H1 (cell line): ENCODE measurements at places on chromosomes 12 and 14. TPM values are rescaled to one million over a fixed set of nuclear protein-coding genes. Genes with fewer than 3 reads are reported as not detected.

PDZRN4 gene
- not detected in 2 replicates for total RNA-seq

- DNase-seq, result no peak
Observed at GRCh38 chr12:67650388-67651131, 2.0 kb downstream of the DYRK2 start.

DNA sequence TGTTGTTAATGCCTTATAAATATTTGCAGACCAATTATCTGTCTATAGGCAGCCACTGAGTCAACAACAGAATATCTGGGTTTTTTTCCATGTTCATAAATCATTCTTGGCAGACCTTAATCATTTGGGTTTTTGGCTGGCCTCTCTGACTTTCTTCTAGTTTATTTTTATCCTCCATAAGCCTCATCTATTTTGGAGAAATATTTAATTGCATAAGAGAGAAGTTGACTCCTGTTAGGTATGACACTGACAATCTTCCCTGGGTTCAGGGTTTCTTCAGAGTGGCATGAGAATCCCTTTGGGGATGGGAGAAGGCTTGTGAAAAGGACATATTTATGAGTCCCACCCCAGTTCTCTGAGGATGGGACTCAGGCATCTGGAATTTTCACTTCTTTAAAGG is 299.8 kb downstream of the NRXN3 start:
- no peak for DNase-seq

GRCh38 chr12:51077930-51078329 is 5.5 kb downstream of the CSRNP2 start:
- no peak for DNase-seq

- no peak for DNase-seq
Observed at GRCh38 chr12:13116259-13116658, 12.8 kb upstream of the GSG1 start.

- DNase-seq, result no peak
Observed at GRCh38 chr14:101789222-101789621, 27.7 kb downstream of the PPP2R5C start.

DNA sequence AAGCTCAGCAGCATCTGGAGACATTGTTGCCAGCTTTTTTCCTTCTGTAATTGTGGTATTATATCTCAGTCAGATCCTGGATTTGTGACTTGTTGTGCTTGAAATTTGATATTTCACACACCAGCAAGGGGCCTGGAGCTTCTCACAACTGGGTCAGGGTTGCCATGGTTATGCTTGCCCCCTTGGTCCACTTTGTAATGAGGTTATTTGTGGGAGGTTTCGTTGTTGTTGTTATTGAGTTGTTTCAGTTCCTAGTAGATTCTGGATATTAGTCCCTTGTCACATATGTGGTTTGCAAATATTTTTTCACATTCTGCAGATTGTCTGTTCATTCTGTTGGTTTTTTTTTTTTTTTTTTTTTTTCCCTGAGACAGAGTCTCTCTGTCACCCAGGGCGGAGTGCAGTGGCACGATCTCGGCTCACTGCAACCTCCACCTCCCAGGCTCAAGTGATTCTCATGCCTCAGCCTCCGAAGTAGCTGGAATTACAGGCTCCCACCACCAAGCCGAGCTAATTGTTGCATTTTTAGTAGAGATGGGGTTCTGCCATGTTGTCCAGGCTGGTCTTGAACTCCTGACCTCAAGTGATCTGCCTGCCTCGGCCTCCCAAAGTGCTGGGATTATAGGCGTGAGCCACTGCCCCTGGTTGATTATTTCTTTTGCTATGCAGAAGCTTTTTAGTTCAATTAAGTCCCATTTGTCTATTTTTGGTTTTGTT is 80.6 kb upstream of the ETV6 start:
- no peak for DNase-seq

- no peak for DNase-seq
Observed at GRCh38 chr14:65377576-65377975, 35.0 kb upstream of the FUT8 start.

DNA sequence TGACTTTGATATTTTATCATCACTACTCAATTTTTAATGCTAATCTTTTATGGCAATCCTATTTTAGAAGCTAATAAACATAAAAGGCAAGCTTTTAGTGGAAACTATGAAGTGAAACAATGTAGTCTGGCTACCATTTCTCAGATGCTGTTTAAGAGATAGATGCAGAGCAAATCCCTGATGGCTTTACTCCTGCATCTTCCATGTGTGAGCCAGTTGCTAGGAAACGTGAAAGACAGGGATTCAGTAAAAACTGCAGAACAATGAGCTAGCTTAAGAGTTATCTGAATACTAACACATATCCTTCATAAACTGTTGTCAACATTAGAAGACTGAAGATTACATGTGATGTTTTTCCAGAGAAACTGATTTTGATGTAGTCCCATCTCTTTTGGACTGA is 112.6 kb downstream of the SLC2A13 start:
- DNase-seq, result no peak

DNA sequence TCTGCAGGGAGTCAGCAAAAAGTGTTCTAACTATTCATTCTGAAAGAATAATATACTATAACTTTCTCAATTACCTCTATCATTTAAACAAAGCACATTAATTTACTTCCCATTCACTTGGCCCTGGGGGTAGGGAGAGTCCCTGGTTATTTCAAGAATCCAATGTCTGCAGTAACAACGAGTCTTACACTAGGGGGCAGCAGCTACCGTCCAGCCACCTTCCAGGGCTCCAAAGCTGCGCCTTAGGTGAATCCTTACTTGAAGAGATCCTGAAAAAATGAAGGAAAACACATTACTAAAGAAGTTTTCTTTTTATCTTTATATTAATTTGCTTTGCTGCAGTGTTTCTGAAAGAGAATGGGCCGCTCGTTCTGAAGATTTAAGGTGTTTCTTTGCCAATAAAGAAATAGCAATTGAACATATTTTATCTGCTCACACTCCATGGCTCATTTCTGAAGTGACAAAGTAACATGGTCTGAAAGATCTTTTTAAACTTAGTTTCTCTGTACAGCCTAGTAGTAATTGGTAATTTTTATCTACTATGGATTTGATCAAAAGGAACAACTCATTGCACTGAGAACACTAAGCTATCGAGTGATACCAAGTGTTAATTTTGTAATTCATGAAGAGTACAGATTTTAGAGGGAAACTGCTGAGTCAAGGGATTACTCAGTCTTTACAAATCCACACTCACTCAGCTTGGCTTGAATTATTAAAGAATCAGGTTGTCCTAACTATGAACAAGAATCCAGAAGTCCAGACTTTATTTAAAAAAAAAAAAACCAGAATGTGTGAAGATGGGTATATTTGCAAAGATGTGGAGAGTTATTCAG is 27.6 kb downstream of the BHLHE41 start:
- DNase-seq, result peak; percentile 68

- DNase-seq, result no peak
Observed at GRCh38 chr12:105548626-105549025, 218.1 kb downstream of the C12orf75 start.

DNA sequence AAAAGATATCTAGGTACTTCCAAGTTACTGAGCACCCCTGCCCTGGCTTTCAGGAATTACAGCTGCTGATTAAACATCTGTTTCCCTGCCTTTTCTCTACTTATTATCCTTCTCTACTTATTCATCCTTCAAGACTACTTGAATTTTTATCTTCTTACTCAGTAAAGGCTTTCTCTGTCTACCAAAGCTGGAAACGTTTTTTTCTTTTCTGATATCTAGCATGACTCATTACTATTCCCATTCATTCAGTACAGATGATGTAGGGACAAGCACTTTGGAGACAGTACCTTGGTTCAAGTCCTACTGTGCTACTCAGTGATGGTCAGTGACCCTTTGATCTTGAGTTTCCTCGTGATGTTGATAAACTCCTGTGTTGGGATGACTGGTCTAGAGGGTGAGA is 848.7 kb downstream of the NRXN3 start:
- DNase-seq, result no peak

DNA sequence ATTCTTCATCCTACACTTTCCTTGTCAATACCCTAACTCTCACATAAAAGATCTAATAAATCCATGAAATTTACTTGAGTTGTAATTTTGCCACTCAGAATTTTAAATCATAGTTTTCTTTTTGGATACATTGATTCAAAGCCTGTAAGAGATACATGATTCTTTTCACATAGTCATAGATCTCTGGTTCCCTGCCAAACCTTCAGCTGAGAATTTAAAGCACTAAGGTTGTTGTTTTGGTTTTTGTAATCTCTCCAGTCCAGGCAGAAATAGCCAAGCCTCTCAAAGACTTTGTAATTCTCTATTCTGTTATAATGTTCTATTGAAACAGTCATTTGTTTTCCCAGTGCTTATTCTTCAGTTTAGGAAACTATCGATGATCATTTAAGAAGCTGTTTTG is 273.9 kb downstream of the TRHDE start:
- DNase-seq, result no peak

DNA sequence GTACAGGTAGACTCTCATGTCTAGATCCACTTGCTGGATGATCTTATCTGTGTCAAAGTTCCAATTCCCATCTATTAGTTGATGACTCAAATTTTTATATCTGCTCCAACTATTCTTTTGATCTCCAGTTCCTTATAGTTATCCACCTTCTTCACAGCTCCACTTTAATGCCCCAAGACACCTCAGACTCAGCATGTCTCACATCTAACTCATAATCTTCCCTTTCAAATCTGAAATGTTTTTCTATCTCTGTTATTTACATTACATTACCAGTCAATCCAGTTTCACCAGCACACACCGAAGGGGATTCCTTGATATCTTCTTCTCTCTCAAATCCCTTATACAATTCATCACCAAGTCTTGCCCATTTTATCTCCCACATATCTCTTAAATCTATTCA is 3.7 kb upstream of the METAP2 start:
- no peak for DNase-seq

GRCh38 chr14:24366721-24367513 is 1.1 kb upstream of the NFATC4 start:
- no peak for DNase-seq

GRCh38 chr12:9107542-9107873 is 8.2 kb downstream of the A2M start:
- no peak for DNase-seq
